Breast epithelium (tissue), 4 donors: ENCODE measurements at places on chromosomes 4 and X. TPM values are rescaled to one million over a fixed set of nuclear protein-coding genes. Genes with fewer than 3 reads are reported as not detected.

GRCh38 chr4:180512801-180513475 lies 1730.3 kb upstream of the TENM3 start:
- no peak overlapping the region for H3K4me3 ChIP-seq
- H3K4me1 ChIP-seq = no peaks in the 10 kb centered on the region
- H3K27ac ChIP-seq = no peak overlapping the region
- H3K36me3 ChIP-seq = no peaks in the 10 kb centered on the region
- no peaks in the 10 kb centered on the region for H3K27me3 ChIP-seq

- no peak overlapping the region for H3K4me3 ChIP-seq
- no peaks in the 10 kb centered on the region for H3K4me1 ChIP-seq
- peak; percentile 19 for DNase-seq
- H3K27me3 ChIP-seq = no peaks in the 10 kb centered on the region
- no peaks in the 10 kb centered on the region for H3K36me3 ChIP-seq
These were observed 73.0 kb upstream of the SCOC start for GRCh38 chr4:140300271-140300970.

GRCh38 chr4:183352546-183352945 lies 30.3 kb upstream of the CLDN24 start:
- H3K4me3 ChIP-seq = no peak overlapping the region
- H3K36me3 ChIP-seq = no peaks in the 10 kb centered on the region
- no peaks in the 10 kb centered on the region for H3K27me3 ChIP-seq
- H3K4me1 ChIP-seq = no peaks in the 10 kb centered on the region
- no peak for DNase-seq

GRCh38 chr4:164224871-164225270 lies 529.1 kb upstream of the SMIM31 start:
- H3K27ac ChIP-seq = no peak overlapping the region
- no peaks in the 10 kb centered on the region for H3K4me1 ChIP-seq
- H3K36me3 ChIP-seq = no peaks in the 10 kb centered on the region
- no peak for DNase-seq
- no peak overlapping the region for H3K4me3 ChIP-seq

GRCh38 chrX:120794525-120794975 lies 81.1 kb downstream of the CT47B1 start:
- no peaks in the 10 kb centered on the region for H3K4me1 ChIP-seq
- no peaks in the 10 kb centered on the region for H3K27me3 ChIP-seq
- H3K4me3 ChIP-seq = no peak overlapping the region
- H3K27ac ChIP-seq = no peak overlapping the region
- no peaks in the 10 kb centered on the region for H3K36me3 ChIP-seq

GRCh38 chr4:120132935-120133334 lies 66.3 kb upstream of the MAD2L1 start:
- no peak overlapping the region for H3K27ac ChIP-seq
- no peak for DNase-seq
- H3K27me3 ChIP-seq = no peaks in the 10 kb centered on the region
- no peak overlapping the region for H3K4me3 ChIP-seq
- no peaks in the 10 kb centered on the region for H3K36me3 ChIP-seq
- H3K4me1 ChIP-seq = no peaks in the 10 kb centered on the region

GRCh38 chr4:143019351-143019750 lies 165.4 kb upstream of the USP38 start:
- H3K36me3 ChIP-seq = peaks cover 3% of the 10 kb centered on the region
- H3K4me3 ChIP-seq = no peak overlapping the region
- no peaks in the 10 kb centered on the region for H3K27me3 ChIP-seq
- no peak overlapping the region for H3K27ac ChIP-seq
- no peak for DNase-seq
- no peaks in the 10 kb centered on the region for H3K4me1 ChIP-seq

DNA sequence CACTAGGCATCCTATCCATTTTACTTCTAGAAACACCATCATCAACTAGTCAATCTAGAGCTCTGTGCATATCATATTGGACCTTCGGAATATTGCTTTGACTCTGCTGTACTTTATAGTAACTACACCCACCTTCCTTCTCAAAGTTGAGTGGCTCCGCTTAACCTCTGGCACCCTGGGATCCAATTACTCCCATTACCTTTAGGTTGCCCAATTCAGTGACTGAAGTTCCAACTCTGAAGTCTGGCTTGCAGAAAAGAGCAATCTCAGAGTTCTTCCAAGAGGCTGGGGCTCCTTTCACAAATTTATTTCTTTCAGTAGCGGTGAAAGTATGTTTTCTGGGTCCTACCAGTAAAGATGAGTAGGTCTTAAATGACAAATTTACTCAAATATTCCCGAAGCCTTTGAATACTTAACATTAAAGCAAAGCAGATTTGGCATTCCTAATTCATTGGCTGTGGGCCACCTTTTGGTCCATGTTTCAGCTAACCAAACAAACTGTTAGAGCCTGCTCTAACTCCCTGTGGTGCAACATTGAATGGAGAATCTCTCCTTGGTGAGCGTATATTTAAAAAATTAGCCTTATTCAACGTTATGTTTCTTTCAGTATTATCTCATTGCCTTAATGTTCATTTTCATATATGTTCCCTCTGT lies 1215.8 kb downstream of the RAPGEF2 start:
- H3K4me3 ChIP-seq = no peak overlapping the region
- H3K36me3 ChIP-seq = no peaks in the 10 kb centered on the region
- DNase-seq = no peak
- H3K4me1 ChIP-seq = no peaks in the 10 kb centered on the region

- no peak overlapping the region for H3K4me3 ChIP-seq
- no peaks in the 10 kb centered on the region for H3K27me3 ChIP-seq
- no peak for DNase-seq
These were observed 324.9 kb downstream of the PPP3CA start for GRCh38 chr4:101022151-101023024.

GRCh38 chrX:13223868-13224567 lies 95.8 kb downstream of the ATXN3L start:
- H3K27me3 ChIP-seq = no peaks in the 10 kb centered on the region
- no peaks in the 10 kb centered on the region for H3K4me1 ChIP-seq

DNA sequence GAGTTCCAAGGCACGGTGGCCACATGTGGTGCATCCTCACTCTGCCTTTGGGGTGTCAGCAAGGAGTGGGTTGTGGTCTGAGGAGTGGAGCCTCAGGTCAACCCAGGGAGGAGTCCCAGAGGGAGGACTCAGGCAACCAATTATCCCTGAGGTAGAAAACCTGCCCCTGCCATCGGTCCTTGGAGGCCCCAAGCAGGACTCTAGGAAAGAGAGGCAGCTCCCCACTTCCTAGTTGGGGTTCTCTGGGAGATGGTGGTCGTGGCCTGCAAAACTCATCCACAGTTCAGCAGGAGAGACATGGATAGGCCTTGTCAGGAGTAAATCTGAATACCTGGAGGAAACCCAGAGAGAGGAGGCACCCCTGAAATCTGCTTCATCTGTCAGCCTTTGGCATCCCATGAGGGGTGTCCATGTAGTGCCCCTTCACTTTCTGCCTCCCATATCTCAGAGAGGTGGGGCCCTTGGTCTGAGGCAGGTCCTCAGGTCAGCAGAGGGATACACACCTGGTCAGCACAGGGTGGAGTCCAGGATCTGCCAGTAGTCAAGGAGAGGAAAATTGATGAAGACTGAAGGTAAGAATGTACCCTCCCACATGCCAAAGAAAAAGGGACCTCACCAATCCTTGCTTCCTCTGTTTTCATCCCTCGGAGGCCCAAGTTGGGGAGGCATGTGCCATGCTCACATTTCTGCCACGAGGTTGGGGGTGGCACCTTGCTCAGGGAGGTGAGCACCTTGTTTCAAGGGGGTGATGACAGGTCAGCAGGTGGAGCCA lies 1.6 kb downstream of the MAGEA11 start:
- H3K4me3 ChIP-seq = no peak overlapping the region
- no peak overlapping the region for H3K27ac ChIP-seq
- H3K27me3 ChIP-seq = peaks cover 9% of the 10 kb centered on the region
- no peaks in the 10 kb centered on the region for H3K36me3 ChIP-seq

DNA sequence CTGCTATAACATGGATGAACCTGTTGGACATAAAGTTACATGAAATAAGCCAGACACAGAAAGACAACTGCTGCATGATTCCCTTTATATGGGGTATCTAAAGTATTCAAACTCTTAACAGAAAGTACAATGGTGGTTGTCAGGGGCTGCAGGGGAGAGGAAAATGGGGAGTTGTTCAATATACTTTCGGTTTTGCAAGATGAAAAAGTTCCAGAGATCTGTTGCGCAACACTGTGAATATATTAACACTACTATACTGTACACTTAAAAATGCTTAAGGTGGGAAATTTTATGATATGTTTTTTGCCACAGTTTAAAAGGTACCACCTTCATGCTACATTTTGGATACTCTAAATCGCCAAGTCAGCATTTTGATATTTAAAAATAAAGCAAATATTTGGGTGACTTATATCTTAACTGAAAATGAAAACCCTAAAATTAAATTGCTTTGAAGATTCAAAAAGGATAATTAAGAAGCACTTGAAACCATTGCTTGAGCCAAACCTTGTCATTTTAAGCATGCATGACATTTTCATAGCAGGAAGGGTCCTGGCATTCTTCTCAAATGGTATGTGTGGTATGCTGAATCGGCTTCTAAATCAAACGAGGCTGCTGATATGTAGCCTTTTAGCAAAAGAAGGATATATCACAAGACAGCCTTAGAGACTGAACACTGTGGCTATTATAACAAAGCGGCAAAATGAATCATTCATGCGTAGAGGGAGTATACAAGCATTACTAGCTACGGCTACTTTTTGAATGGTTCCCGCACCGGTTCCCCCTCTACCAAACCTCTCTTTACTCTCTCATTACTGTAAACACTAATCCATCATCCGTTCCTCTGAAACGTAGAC lies 607.1 kb upstream of the DIPK2B start:
- no peaks in the 10 kb centered on the region for H3K27me3 ChIP-seq
- H3K4me1 ChIP-seq = no peaks in the 10 kb centered on the region
- no peaks in the 10 kb centered on the region for H3K36me3 ChIP-seq
- no peak for DNase-seq
- H3K27ac ChIP-seq = no peak overlapping the region

DNA sequence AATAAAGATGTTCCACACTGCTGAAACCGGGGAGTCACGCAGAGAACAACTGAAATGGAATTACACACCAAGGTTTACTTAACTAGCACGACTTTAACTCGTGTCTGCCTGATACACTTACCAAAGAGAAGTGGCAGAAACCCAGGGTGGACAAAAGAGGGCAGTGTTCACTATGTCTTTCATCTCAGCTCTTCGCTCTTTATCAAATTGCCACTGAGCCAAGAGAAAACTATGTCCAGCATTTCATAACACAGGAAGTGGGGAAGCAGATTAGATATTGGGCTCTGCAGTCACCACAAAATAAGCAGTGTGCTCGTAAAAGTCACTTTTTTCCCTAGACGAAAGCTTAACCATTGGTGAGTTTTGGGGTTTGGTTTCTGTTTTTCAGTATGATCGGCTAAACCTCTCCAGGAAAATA lies 155.7 kb downstream of the CHIC2 start:
- no peaks in the 10 kb centered on the region for H3K4me1 ChIP-seq
- no peak for DNase-seq
- H3K27me3 ChIP-seq = no peaks in the 10 kb centered on the region
- peak overlapping the region; percentile 33 for H3K27ac ChIP-seq
- H3K4me3 ChIP-seq = no peak overlapping the region
- no peaks in the 10 kb centered on the region for H3K36me3 ChIP-seq

DNA sequence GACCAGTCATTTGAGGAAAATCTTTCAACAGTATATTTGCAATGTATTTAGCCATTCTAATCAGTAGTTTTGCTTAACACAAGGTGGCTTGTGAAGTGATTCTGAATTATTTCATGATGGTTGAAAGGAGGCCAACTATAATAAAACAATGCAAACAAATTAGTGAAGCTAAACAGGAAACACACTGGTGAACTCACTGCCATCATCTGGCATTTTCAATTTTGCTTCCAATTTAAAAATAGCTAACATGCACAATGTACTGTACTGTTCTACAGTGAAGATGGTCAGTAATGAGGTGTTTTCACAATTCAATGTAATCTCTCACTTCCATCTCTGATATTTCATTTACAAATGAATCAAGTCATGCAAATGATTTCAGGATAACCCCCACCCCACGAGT lies 31.1 kb downstream of the PGRMC2 start:
- H3K4me1 ChIP-seq = no peaks in the 10 kb centered on the region
- DNase-seq = no peak
- H3K36me3 ChIP-seq = no peaks in the 10 kb centered on the region
- no peak overlapping the region for H3K4me3 ChIP-seq
- no peaks in the 10 kb centered on the region for H3K27me3 ChIP-seq

- H3K27ac ChIP-seq = no peak overlapping the region
- no peak overlapping the region for H3K4me3 ChIP-seq
- no peaks in the 10 kb centered on the region for H3K27me3 ChIP-seq
These were observed 26.7 kb downstream of the MANBA start for GRCh38 chr4:102734116-102734515.

DNA sequence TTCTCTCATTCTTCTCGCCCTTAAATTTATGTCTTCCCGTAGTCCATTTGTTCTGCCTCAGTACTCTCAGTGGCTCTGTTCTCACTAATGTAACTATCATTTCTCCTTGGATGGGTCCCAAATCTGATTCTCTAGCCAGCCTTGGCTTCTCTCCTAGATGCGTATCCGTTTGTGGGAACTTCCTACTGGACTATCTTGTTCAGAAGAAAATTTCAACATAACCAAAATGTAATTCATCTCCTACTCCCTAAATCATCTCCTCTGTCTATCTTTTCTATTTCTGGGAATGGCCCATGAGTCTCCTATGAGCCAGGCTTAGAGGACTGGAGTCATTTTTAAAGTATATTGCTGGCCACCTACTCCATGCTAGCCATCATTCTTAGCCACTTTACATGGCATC lies 4.4 kb upstream of the C4orf36 start:
- no peak overlapping the region for H3K4me3 ChIP-seq
- no peaks in the 10 kb centered on the region for H3K36me3 ChIP-seq
- H3K27ac ChIP-seq = no peak overlapping the region
- no peaks in the 10 kb centered on the region for H3K4me1 ChIP-seq
- no peaks in the 10 kb centered on the region for H3K27me3 ChIP-seq

DNA sequence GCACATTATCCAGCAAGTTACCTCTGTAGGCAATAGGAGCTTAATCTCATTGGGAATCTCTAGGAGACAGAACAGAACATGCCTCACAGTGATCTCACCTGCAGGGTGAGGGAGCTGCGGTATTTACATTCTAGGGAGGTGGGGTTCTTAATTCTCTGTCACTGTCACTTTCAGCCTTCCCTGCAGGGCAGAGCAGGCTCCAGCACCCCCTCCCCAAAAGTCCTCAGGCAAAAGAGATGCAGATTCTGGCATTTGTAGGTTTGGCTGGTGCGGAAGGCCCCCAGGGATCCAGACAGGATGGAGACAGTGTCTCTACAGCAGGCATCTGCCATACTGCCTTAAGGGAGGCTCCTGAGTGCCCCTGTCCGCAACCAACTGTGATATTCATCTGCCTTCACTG lies 166.4 kb upstream of the ATP6AP2 start:
- no peaks in the 10 kb centered on the region for H3K36me3 ChIP-seq
- H3K4me1 ChIP-seq = no peaks in the 10 kb centered on the region
- H3K27me3 ChIP-seq = peaks cover 62% of the 10 kb centered on the region
- no peak for DNase-seq
- H3K4me3 ChIP-seq = no peak overlapping the region

GRCh38 chr4:169133932-169134331 lies 123.9 kb upstream of the CBR4 start:
- peaks cover 7% of the 10 kb centered on the region for H3K4me1 ChIP-seq
- no peak overlapping the region for H3K4me3 ChIP-seq
- peak; percentile 56 for DNase-seq
- no peaks in the 10 kb centered on the region for H3K36me3 ChIP-seq
- no peaks in the 10 kb centered on the region for H3K27me3 ChIP-seq

PLS3 gene
- total RNA-seq = 64.6 TPM

SAGE1 gene
- total RNA-seq = not detected

TMPRSS11B gene
- not detected for total RNA-seq

COL25A1 gene
- total RNA-seq = 11.0 TPM

HEPH gene
- 8.8 TPM for total RNA-seq

COL4A5 gene
- total RNA-seq = 13.6 TPM

GRK4 gene
- 3.8 TPM for total RNA-seq

UGT2B11 gene
- total RNA-seq = 18.4 TPM

MAGEA9B gene
- total RNA-seq = not detected

EREG gene
- 7.6 TPM for total RNA-seq

CLCN4 gene
- total RNA-seq = 3.7 TPM
